ENCODE measurements at places on chromosomes 2 and 18. TPM values are rescaled to one million over a fixed set of nuclear protein-coding genes. Genes with fewer than 3 reads are reported as not detected.

GRCh38 chr2:234450431-234451124 is 46.3 kb downstream of the ARL4C start:
- DNase-seq: no peak

DNA sequence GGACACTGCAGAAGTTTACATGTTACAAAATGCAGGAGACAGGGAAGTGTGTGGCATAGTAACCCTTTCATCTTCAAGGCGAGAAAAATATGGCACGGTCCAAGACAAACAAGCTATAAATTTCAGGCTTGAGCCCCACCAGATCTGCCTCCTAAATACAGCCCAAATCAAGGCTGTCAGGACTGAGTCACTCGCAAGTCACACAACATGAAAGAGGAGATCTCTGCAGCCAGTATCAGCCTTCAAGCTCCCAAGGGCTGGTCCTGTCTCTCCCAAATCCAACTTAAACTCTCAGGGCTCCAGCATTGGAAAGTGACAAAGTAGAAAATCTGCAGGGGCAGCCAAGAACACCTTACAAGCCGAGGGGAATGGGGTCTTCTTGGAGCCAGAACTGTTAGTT is 106.3 kb upstream of the GATA6 start:
- DNase-seq: no peak

DNA sequence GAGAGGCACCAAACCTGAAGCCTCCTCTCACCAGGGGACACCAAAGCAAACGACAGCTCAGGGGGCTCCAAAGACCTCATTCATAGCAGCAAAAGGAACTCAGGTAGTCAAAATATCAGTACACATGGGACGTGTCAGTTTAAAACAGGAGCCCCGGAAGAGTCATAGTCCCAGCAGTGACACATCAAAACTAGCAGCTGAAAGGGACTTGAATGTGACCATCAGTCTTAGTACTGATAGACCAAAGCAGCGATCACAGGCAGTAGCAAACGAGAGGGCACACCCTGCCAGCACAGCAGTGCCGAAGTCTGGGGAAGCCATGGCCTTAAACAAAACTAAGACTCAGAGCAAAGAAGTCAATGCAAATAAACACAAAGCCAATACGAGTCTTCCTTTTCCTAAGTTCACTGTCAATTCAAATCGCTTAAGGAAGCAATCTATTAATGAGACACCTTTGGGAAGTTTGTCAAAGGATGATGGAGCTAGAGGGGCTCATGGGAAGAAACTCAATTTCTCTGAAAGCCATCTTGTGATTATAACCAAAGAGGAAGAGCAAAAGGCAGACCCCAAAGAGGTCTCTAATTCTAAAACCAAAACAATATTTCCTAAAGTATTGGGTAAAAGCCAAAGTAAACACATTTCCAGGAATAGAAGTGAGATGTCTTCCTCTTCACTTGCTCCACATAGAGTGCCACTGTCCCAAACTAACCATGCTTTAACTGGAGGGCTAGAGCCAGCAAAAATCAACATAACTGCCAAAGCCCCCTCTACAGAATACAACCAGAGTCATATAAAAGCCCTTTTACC is 1.2 kb downstream of the GALNT5 start:
- DNase-seq: peak; percentile 47

DNA sequence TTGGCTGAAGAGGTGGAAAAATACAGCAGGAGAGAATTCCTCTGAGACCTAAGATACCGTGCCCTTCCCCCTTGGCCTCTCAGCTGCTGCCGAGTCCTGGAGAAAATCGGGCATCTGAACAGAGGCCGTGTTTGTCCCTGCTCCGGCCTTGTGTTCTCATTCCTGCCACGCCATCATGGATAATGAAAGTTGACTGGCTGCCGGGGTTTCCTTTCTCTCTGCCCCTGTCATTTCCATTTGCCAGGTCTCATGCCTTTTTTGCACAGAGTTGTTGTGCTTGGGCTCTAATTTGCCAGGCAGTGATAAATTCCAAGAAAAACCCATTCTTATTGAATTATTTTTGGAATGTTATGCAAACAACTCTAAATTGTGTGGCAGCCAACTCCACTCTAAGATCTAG is 496.9 kb upstream of the TNP1 start:
- DNase-seq: no peak

GRCh38 chr2:231244382-231245248 is 46.2 kb downstream of the ARMC9 start:
- DNase-seq: no peak

- DNase-seq: no peak
Measured at GRCh38 chr2:218290316-218291261, 1.7 kb downstream of the TMBIM1 start.

GRCh38 chr2:69844560-69844959 is 15.1 kb downstream of the GMCL1 start:
- DNase-seq: no peak

GRCh38 chr2:234251326-234252271 is 201.1 kb downstream of the SPP2 start:
- DNase-seq: peak; percentile 78

NGEF gene
- total RNA-seq: 6.1 TPM

ZC3H8 gene
- 11.5 TPM for total RNA-seq

GLI2 gene
- 0.26 TPM for total RNA-seq

All from bronchial epithelial cell (primary cell).